ENCODE measurements at places on chromosomes 1 and 21. TPM values are rescaled to one million over a fixed set of nuclear protein-coding genes. Genes with fewer than 3 reads are reported as not detected.

AMY2A gene
- not detected for total RNA-seq

CHD5 gene
- total RNA-seq, result 0.04 TPM

DENND1B gene
- 11.3 TPM for total RNA-seq

GOLT1A gene
- total RNA-seq, result not detected

MYBPH gene
- not detected for total RNA-seq

PRRC2C gene
- 181 TPM for total RNA-seq

INSRR gene
- total RNA-seq, result not detected

AK4 gene
- total RNA-seq, result 55.0 TPM

C1orf141 gene
- total RNA-seq, result not detected
